ENCODE measurements at places on chromosomes 5 and 9. TPM values are rescaled to one million over a fixed set of nuclear protein-coding genes. Genes with fewer than 3 reads are reported as not detected.

DNA sequence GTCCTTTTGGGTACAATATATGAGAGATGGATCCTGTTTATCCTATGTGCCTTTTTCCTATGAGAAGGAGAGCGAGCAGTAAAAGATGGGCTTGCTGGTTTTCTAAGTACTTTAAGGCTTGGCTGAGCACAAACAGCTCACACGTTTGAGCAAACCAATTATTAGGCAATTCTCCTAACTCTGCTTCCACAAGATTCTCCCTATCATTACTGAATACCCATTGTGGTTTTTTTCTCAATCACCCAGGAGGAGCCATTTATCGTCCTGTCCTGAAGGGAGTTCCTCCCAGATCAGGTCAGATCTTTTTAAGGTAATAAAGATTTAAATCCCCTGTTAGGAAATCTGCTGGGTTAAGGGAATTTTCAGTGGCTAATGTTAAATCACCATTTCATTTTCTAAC is 19.4 kb upstream of the C1QTNF3 start:
- no peaks in the 10 kb centered on the region for H3K27me3 ChIP-seq
- no peak overlapping the region for H3K4me3 ChIP-seq
- no peak overlapping the region for H3K27ac ChIP-seq

DNA sequence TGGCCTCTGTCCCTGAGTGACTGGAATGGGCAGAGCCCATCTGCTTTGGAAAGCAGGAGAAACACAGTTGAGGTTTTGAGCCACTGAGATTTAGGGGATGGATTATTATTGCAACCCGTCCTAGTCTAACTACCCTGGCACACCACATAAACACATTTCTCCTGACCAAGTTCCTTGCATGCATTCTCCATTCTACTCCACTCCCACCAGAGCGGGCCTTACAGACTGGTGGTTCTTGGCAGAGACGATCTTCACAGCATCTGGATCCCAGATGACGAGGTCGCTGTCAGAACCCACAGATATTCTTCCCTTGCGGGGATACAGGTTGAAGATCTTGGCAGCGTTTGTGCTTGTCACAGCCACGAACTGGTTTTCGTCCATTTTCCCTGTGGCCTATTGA is 111.0 kb downstream of the DPYSL3 start:
- DNase-seq, result no peak
- no peak overlapping the region for H3K27ac ChIP-seq
- H3K4me3 ChIP-seq, result no peak overlapping the region
- no peaks in the 10 kb centered on the region for H3K27me3 ChIP-seq

- peaks cover 29% of the 10 kb centered on the region for H3K36me3 ChIP-seq
- H3K4me1 ChIP-seq, result peaks cover 2% of the 10 kb centered on the region
- no peak overlapping the region for H3K27ac ChIP-seq
- DNase-seq, result no peak
These were observed 27.7 kb downstream of the WDR36 start for GRCh38 chr5:111119856-111120255.

- H3K27ac ChIP-seq, result peak overlapping the region; percentile 84
- peak; percentile 57 for DNase-seq
- peak overlapping the region; percentile 71 for H3K4me3 ChIP-seq
These were observed 5.1 kb downstream of the RGS14 start for GRCh38 chr5:177362610-177363507.

LCN2 gene
- not detected for total RNA-seq

ZNF879 gene
- total RNA-seq, result 4.7 TPM

GRCh38 chr5:146667633-146668272 is 151.8 kb upstream of the GPR151 start:
- H3K27me3 ChIP-seq, result no peaks in the 10 kb centered on the region
- no peak overlapping the region for H3K4me3 ChIP-seq

GRCh38 chr9:127066851-127067136 is 55.6 kb downstream of the ANGPTL2 start:
- no peak for DNase-seq
- H3K27ac ChIP-seq, result no peak overlapping the region
- H3K4me3 ChIP-seq, result no peak overlapping the region
- peaks cover under 1% of the 10 kb centered on the region for H3K36me3 ChIP-seq

FBXW2 gene
- 83.3 TPM for total RNA-seq

DNA sequence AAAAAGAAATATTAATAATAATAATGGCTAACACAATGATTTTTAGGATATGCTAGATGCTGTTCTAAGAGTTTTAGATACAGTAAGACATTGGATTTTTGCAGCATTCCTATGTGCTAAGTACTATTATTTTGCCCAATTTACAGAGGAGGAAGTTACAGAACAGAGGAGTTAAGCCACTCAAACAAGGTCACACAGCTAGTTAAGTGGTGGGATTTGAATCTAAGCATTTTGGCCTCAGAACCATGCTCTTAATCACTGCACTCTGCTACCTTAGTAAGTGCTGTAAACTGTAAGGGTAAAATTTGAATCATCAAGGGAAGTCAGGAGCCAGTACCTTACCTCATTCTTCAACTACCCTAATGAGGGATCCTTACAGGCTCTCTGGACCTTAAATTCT is 25.4 kb downstream of the RPS23 start:
- H3K27me3 ChIP-seq, result no peaks in the 10 kb centered on the region
- H3K27ac ChIP-seq, result no peak overlapping the region
- H3K4me3 ChIP-seq, result no peak overlapping the region
- H3K4me1 ChIP-seq, result no peaks in the 10 kb centered on the region

DNA sequence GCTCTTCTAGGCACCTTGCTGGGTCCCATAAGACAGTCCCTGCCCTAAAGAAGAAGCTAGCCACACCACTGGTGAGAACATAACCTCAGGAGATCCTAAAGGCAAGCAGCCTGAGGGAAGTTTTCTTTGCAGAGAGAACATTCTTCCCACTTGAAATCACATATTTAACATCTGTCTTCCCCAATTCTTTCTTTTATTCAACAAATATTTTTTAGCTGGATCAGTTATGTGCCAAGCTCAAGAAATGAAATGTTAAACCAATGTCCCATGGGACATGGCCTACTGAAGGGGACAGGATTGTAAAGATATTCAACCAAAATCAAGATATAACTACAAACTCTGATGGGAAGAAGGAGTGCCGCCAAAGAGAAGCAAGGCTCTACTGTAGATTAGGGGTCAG is 36.5 kb downstream of the FOXI1 start:
- no peaks in the 10 kb centered on the region for H3K4me1 ChIP-seq
- peaks cover 3% of the 10 kb centered on the region for H3K27me3 ChIP-seq
- no peak overlapping the region for H3K27ac ChIP-seq
- H3K36me3 ChIP-seq, result no peaks in the 10 kb centered on the region
- no peak overlapping the region for H3K4me3 ChIP-seq
